ENCODE measurements at places on chromosomes 4 and X.

DNA sequence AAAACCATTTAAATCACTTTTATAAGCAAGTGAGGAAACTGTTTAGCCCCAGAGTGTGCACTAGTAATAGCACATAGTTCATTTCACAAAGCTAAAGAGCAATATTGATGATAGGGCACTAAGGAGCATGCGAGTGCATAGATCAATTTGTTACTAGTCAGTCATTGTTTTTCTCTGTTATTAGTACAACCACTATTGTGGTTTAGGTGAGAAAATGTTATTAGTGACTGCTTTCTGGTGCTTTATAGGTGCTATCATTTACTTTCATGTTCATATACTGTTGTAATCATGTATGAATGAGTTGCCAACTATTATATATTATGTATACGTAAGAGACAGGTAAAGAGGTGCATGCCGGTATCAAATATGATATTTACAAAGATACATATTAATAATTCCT lies 113.8 kb downstream of the CCSER1 start:
- no peak for DNase-seq

GRCh38 chr4:139847602-139848001 lies 182.0 kb downstream of the MGST2 start:
- DNase-seq, result no peak

GRCh38 chr4:9811806-9812205 lies 30.4 kb downstream of the DRD5 start:
- no peak for DNase-seq

DNA sequence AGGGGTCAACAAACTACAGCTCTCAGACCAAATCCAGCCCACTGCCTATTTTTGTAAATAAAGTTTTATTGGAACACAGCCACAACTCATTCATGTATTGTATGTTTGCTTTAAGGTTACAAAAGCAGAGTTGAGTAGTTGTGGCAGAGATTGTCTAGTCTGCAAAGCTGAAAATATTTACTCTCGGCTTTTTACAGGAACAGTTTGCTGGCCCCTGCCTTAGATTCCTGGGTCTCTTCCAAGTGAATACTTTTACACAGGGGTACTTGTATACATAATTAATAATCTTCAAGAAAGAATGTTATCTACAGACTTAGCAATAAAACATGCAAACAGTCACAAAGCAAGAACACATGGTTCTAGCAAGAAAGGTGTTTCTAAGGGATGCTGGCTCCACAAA lies 154.2 kb downstream of the AMELX start:
- DNase-seq, result no peak

DNA sequence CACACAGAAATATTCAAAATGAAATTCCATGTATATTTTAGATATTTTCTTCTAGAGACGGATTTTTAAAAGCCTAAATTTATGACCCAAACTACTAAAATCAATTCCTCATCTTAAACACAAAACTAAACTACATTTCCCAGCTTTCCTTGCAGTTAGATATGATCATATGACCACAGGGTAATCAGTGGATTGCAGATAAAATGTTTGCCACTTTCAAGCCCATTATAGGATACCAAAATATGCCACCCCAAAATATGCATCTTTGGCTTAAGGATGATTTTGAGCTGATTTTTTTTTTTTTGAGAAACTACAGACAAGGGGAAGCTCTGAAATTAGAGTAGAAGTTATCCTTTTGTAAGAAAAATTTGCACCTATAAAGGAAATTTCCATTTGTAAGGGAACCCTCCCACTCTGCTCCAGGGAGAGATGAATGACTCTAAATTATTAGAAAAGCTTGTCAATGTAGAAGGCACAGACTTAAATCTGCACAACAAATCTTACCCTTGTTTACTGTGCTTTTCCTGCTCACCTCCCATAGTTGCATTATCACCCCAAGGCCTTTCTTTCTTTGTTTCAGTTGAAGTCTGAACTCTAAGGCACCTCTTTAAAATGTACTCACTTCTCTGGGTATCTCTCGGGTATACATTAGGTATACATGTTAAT lies 503.0 kb downstream of the PDHA2 start:
- no peak for DNase-seq

GRCh38 chr4:106471151-106471550 lies 102.6 kb upstream of the GIMD1 start:
- no peak for DNase-seq

DNA sequence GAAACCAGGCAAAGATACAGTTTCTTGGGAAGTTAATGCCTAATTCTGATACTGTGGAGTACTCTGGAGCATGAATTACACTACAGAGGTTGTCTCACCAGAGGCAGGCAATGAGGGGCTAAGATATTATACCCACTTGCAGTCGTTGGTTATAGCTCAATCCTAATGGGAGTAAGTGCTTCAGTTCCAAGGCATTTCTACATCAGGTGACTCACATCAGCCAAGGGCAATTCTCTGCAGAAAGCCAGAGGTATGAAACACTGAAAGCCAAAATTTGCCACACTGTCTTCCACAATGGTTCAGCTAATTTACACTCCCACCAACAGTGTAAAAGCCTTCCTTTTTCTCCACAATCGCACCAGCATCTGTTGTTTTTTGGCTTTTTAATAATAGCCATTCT lies 174.0 kb upstream of the IL15 start:
- DNase-seq, result no peak

- no peak for DNase-seq
These were observed 980.9 kb upstream of the DIAPH2 start for GRCh38 chrX:95703696-95704095.

DNA sequence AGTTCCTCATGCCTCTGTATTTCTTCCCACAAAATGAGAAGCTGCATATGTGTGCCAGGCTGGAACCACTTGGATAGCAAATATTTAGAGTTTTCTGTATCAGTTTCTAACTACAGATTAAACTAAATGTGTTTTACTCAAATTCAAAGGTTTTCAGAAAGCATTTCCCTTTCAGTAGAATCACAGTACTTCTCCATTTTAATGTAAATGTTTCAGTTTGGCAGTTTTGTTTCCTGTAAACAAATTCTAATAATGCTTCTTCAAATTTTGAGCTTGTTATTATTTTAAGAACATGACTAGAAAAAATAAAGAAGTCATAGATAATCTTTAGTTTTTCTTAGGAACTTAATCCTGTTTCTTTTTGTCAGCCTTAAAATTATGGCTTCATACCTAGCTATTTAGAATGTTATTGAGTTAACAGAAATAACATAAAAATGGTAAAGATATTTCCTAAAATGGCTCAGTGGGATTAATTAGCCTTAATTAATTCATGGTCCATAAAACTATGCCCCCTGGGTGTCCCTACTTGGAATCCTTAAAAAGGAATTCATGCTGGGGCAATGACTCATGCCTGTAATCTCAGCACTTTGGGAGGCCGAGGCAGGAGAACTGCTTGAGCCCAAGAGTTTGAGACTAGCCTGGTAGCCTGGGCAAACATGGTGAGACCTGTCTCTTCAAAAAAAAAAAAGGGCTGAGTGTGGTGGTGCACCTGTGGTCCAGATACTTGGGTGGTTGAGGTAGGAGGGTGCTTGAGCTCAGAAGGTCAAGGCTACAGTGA lies 83.8 kb upstream of the GPR34 start:
- no peak for DNase-seq

DNA sequence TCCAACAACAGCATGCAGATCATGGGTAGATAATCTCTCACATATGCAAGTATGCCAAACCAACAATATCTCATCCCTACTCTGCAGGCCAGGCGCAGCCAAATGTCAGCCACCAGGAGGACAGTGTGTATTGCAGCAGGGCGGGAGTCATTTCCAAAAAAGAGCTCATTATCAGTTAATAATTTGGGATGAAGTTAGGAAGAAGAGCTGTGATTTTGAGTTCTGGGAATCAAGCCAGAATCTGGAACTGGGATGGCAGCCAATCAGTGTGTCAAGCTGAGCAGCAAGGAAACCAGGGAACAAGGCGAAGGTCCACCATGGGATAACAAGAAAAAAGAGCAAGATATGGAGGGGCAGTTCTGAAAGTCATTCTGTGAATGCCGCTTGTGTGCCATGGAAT lies 88.2 kb upstream of the CAMK2D start:
- DNase-seq, result no peak

GRCh38 chr4:177427192-177427591 lies 15.0 kb downstream of the AGA start:
- DNase-seq, result no peak

DNA sequence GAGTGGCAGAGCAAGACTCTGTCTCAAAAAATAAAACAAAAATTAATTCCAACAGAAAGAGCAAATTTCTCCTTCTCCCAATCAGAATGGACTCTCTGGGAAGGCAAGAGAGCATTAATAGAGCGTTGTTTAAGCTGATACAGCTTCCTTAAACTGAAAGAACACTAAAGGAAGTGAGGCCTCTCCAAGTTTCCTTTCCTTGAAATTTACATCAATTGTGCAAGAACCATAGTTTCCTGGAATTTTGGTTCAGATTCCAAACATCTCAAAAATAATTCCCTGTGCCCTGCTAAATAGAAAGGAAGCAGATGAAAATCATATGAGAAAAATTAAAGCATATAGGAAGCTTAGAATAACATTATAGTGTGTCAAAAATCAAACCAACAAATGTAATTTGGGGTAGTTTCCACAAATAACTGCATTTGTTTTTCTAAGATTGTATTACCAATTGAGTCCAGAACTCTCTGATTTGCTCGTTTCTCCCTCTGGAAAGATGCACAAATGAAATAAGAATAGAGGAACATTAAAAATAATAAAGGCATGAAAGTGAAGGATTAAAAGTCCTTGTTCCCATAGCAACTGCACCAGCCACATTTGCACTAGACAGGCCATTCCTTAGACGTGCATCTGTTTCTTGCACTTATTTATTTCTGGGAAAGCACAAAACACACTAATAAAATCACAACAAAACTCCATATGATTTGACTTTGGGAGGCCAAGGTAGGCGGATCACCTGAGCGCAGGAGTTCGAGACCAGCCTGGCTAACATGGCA lies 3.7 kb upstream of the FAM241A start:
- no peak for DNase-seq

DNA sequence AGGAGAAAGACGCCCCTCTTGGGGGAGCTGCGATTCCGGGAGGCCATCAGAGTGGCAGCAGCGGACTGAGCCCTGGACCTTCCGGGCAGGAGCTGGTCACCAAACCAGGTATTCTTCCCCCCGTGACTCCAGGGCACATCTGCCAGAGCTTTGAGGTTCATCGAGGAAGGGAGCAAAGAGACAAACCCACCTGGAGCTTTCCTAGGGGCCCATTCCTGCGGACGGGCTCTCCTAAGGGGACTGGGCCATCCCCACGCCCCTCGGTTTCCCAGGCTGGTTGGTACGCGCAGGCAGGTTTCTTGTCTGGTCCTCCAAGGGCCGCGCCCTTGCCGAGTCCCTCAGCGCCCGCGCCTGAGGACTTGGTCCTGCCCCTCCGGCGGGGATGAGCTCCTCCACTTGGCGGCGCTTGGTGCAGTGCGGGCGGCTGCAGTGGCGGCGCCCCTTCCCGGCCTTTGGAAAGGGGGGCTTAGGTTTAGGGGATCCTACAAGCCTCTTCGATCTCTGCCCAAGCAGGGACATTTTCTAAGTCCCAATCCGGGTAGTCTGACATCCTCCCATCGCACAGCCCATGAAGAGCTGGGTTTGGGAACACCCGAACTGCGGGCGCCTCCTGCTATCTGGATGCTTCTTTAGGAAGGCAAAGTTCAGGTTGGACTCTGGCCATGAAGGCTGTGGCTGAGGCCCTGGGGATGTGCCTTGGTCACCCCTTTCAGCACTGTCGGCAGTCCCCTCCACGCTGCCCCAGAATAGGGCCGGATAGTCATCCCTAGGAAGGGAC lies 538 bp downstream of the STBD1 start:
- peak; percentile 65 for DNase-seq

DNA sequence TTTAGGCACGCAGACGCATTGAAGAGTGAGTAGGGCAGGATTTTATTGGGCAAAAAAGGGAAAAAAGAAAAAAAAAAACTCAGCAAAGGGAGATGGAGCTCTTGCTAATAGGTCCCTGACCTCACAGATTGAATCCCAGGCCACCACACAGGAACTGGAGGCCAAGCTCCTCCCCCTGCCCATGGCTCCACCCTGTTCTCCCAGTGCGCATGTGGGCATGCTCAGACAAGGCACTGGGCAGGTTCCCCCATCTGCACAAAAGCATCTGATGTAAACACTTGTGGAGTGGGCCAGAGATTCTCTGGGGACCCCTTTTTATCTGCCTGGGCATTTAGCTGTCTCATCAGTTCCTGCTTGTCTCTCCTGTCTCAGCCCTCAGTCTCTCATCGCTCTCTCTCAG lies 9.5 kb downstream of the FRMD7 start:
- DNase-seq, result no peak

DNA sequence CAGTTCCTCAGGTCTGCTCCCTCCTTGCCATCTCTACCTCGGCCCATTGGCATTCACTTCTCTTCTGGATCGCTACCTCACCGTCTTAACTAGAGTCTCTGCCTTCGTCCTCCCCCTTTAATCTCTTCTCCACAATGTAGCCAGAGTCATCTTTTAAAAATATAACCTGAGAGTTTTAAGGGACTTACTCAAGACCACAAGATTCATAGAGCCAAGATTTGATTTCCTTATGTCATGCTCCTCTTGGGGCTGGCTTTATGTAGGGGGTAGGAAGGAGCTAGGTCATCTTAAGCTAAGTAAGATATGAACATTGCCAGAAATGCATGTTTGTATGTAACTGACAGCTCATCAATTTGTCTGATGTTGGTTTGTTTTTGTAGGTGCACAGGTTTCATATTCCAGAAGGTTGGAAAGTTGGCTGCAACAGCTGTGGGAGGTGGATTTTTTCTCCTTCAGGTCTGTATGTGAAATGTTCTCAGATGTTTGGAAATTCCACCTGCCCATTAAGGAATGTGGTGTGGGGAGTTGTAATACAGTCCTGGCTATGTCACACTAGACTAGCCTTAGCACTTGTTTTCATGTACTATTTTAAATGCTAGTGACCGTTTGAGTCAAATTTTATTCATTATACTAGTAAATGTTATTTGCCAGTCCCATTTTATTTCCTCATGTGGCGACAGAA lies 19.6 kb downstream of the FUNDC2 start:
- DNase-seq, result no peak

DNA sequence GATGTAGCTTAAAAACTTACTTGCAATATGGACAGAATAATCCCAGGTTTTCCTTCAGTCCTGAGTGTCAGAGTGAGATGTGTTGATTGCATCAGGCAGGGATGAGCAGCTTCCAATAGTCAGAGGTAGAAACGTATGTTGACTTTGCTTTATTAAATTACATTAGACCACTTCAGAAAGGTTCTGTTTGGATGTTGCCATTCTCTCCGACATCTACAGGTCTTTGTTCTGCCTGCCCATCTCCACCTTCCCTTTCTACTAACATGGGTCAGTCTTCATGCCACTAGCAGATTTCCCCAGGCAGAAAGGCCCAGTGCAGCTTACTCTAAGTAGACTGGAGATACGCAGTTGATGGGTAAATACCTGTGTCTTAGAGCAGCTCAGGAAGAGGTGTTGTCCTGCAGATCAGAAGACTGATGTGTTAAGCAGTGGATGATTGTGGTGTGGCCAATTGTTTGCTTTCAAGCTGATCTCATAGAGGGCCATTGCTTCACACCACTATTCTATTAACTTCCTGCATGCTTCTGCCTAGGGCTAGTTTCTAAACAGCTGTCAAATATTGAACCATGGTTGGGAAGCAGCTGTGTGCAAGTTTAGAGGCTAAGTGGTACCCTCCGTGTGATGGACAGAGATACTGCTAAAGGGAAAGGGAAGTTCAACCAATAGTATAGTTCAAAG lies 1.8 kb downstream of the FRMPD4 start:
- DNase-seq, result no peak

- peak; percentile 74 for DNase-seq
These were observed 22.9 kb upstream of the CWH43 start for GRCh38 chr4:48963042-48963679.

GRCh38 chr4:17027495-17027894 lies 129.1 kb upstream of the LDB2 start:
- DNase-seq, result no peak

GRCh38 chr4:184896868-184897715 lies 71.3 kb upstream of the ACSL1 start:
- no peak for DNase-seq

All from right forelimb (tissue), 1 donor.